ENCODE measurements at places on chromosomes 3 and 15. TPM values are rescaled to one million over a fixed set of nuclear protein-coding genes. Genes with fewer than 3 reads are reported as not detected.

DNA sequence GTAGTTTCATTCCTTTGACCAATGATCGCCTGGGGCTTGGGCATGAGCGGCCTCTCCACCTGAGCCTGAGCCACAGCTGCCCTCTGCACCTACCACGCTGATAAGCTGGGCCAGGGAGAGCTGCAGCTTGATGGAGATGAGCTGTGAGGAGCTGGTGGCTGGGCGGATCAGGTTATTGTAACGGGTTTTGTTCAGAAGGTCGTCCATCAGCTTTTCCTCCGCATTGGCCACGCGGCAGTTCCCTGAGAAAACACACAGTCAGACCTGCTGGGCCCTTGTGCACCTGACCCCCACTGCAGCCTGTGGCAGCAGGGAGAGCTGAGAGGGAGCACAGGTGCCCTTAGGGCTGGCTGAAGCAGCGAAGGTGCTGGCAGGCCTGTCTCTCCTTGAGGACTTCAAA, 5.7 kb downstream of the CHRNB4 start:
- DNase-seq = no peak

DNA sequence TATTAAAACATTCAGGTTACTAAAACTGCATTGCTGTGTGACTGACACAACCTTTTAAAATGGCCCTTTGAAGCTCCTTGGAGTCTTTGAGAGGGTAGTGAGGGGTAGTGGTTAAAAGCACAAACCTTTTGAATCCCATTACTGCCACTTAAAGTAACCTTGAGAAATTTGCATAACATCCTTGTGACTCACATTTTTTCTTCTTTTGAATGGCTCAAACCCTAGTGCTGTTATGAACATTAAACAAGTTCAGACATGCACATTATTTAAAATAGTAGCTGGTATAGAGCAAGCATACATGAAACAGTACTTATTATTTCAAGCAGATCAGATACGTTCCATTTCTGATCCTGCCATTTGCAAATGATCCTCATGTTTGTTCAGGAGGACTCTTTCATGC, 3.7 kb upstream of the CLDN1 start:
- DNase-seq = no peak

DNA sequence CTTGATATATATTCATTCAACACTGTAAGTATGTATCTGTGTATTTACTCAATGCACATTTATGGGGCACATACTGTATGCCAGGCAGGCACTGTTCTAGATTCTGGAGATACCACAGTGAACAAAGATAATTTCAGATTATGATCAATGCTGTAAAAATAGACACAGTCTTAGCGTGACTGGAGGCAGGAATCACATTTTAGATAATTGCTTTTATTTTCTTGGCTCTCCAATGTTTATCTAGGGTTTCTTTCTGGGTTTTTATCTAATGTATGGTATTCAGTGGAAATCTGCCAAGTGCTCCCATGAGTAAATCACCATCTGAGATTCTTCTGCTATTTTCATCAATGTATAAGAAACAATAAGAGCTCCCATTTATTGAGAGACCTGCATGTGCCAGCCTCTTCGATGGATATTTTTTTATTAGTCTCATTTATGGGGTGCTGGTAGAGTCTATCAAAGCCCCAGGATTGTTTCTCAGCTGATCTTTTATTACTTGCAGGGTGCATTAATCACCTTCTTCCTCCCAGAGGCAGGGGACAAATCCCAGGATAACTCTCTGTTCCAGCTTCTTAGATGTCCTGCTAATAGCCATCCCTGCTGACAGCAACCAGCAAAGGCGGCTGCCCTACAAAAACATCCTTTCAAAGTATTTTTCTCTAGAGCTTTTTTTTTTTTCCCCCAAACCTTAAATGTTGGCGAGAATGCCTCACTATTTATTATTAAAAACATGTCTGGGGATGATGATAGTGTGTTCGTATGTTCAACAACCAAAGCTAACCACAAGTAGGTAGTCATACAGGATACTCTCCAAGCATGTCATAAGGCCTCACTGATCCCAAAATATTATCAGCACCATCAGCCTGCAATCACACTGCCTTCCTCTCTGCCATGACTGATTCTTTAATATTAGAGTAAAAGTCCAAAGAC, 331.0 kb upstream of the RASGRP1 start:
- DNase-seq = no peak

DNA sequence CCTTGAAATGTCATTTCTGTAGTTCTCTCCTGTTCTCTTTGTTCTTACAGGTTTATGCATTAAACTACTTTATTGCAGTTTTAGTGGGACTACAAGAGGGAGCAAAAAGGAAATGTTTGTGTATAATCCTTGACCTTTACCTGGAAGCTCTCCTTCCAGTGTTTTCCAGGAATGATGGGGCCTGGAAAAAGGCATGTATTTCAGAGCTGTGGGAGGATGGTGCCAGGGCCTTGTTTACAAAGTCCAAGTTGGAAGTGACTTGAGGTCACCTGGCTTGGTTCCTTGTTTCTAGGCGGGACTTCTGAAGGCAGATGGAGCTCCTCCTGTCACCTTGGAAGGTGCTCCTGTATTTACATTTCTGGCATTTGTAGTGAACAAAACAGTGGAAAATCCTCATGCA, 15.1 kb downstream of the ACVR2B start:
- DNase-seq = no peak

DNA sequence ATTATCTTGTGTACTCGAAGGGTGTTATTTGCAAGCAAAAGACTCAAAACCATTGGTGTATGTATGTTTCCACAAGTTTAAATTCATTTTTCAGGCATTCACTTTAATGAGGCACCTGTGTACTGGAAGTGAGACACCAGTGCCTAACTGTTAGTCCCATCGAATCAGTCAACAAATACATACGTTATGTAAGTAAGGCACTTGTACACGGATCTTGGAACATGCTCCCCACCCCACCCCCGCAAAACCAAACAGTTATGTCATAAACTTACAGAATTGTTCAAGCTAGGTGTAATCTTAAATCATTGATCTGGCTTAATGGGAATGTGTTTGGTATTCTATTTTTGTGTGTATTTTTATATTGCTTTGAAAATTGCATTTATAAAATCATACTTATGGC, 17.1 kb downstream of the LRRC28 start:
- DNase-seq = peak; percentile 56

Gene EMC7
- total RNA-seq = 30.4 TPM

Gene ITIH1
- 1,173 TPM for total RNA-seq

- no peak for DNase-seq
Observed at GRCh38 chr3:172029425-172030098, 9.8 kb upstream of the FNDC3B start.

- DNase-seq = no peak
Observed at GRCh38 chr15:79964232-79964805, 6.7 kb downstream of the BCL2A1 start.

- no peak for DNase-seq
Observed at GRCh38 chr15:91769894-91770293, 83.6 kb upstream of the SLCO3A1 start.

Gene LINGO1
- 0.39 TPM for total RNA-seq

DNA sequence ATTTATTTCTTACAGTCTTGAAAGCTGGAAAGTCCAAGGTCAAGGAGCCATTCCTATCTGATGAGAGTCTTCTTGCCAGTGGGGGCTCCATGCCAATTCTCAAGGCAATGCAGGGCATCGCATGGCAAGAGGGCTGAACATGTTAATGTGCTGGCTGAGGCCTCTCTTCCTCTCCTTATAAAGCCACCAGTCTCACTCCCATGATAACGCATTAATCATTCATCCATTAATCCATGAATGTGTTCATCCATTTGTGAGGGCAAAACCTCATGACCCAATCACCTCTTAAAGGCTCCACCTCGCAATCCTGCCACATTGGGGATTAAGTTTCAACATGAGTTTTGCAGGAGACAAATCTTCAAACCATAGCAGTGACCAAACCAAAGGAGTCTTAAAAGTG, 118.3 kb downstream of the PROS1 start:
- DNase-seq = no peak

All from right lobe of liver (tissue), 6 donors.